IPS DF 19.7 (cell line): ENCODE measurements at places on chromosomes 3 and 15.

DNA sequence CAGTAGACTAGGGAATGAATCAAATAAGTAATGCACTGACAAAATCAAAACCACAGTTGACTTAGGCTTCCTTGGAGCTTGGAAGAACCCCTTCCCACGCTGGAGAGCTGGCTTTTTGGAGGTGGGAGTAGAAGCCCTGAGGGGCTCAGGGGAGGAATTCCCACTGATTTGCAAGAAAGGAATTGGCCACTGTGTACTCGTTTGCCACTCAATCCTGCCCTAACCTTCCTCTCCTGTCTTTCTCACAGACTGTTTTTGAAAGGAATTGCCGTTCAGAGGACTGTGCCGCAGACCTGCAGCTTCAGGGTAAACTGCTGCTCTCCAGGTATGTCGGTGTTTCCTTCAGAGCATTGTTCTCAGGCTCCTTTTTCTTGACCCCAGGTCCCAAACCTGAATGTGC is 208.2 kb upstream of the CTDSPL start:
- DNase-seq, result no peak

DNA sequence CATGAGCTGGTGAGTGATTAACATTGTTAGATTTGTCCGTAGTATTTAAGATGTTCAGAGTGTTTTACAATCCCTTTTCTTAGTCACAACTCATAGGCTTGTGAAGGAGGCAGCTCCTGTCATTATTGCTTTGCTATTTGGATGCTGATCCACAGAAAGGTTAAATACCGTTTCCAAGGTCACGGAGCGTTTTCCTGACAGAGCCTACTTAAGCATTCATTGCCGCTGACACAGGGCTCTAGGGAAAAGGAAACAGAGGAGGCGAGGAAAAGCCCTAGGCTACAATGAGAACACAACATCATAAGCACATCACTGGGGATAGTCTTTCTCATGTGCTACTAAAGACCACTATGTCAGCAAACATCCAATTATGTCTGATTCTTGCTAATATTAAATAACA is 38.5 kb upstream of the CPB1 start:
- DNase-seq, result no peak

GRCh38 chr3:13539671-13540070 is 9.3 kb upstream of the FBLN2 start:
- no peak for DNase-seq

GRCh38 chr3:5084224-5084623 is 37.9 kb upstream of the ARL8B start:
- DNase-seq, result no peak

DNA sequence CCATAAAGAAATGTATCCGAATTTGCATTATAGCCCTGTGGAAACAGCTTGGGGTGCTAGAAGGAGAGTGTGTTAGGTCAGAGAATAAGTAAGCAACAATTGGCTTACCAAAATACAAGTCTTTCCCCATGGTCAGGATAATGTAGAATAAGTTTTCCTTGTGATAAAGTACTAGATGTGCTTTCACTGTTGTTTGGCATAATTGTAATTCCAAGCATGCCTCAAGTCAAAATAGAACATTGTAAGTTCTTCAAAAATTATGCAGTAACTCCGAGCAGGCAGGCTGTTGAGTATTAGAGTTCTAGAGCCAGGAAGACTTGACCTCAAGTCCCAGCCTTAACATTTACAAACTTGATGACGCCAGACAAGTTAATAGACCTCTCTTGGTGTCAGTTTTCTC is 242.0 kb downstream of the TUSC7 start:
- DNase-seq, result no peak

DNA sequence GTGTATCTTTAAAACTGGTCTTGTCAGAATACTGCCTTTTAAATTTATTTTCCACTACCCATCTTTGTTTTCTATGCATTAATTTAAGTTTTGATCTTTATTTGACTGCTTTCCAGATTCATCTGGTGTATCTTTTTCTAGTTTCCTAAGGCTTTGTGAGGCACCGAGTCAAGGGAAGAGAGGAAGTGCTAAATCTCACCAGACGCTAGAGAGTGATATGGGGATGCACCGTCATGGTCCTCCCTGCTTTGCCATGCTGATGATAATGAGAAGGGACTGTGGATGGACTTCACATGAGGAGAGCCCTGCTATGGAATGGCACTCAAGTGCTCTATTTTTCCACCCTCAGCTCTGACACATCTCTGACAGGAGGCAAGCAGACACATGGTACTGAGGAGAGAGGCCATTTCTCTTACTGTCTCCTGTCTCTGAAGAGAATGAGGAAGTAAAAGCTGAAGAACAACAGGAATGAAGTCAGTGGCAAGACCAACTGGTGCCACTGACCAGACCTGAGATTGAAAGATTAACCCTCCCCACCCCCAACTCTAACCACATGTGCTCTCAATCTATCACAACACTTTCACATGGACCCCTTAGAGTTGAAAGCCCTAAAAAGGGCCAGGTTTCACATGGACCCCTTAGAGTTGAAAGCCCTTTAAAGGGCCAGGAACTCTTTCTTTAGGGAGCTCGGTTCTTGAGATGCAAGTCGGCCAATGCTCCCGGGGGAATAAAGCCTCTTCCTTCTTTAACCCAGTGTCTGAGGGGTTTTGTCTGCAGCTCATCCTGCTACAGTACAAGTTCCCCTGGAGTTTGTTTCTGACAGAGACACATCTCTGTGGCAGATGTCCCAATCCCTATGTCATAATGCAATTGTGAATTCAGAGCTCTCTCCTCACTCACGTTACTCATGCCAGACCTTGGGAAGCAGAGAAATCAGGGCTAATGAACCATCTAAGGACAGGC is at the start of gene IQCF2:
TSS of gene IQCF2 (plus strand) at position 913 of the 963 bp plus-strand sequence. CDS start 52 bp downstream, outside the sequence.
- no peak for DNase-seq

GRCh38 chr3:111748132-111748531 is 110.9 kb upstream of the PHLDB2 start:
- DNase-seq, result no peak

GRCh38 chr3:60809857-60810610 is 441.2 kb downstream of the FHIT start:
- DNase-seq, result no peak

DNA sequence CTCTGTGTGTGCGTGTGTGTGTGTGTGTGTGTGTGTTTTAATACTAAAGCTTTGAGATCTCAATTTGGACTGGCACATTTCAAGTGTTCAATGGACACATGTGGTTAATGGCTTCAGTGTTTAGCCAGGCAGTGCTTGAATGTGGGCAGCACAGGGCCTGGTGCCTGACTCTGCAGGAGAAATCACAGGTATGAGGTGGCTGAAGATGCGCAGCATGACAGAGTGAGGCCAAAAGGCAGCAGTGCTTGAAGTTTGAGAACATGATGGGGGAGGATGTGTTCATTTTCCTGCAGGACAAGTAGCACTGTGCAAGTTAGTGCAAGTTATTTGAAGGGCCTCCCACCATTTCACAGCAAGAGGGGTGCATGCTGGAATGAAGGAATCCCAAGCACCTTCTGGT is 620.5 kb upstream of the TBL1XR1 start:
- DNase-seq, result no peak

- no peak for DNase-seq
Measured at GRCh38 chr3:17023006-17023664, 138.4 kb downstream of the PLCL2 start.

DNA sequence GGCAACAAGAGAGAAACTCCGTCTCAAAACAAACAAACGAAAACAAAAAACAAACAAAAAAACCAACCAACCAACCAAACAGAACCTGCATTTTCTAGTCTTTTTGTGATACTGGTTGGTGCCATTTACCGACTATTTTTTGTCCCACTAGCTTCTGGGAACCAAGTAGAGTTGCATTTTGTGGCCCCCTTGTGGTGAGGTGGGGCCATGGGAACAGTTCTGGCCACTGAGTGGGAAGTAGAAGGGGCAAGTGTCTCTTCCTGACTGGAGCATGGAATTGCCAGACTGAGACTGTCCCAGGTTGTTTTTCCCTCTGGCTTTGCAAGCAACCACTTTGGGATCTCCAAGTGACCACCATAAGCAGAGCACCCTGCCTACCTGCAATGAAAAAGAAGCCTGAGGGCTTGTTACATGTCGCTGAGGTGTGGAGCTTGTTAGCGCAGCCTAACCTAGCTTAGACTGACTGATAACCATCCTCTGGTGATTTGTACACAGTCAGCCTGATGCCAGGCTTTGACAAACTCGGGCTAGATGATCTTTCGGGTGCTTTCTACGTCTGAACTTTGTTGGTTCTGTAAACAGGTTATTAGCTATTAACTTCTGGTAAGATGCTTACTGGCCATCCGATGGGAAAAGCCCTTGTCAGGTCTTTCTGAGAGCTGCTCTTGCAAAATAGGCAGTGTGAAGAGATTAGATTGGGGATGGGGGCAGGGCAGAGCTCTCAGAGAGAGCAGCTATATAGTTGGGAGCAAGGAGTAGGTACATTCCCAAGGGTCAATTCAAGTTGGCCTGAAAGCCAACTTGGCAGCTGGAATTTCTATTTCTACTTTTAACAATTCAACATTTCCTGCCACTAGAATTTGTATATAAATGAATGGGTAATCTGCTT is 172.2 kb downstream of the SSR3 start:
- DNase-seq, result no peak

DNA sequence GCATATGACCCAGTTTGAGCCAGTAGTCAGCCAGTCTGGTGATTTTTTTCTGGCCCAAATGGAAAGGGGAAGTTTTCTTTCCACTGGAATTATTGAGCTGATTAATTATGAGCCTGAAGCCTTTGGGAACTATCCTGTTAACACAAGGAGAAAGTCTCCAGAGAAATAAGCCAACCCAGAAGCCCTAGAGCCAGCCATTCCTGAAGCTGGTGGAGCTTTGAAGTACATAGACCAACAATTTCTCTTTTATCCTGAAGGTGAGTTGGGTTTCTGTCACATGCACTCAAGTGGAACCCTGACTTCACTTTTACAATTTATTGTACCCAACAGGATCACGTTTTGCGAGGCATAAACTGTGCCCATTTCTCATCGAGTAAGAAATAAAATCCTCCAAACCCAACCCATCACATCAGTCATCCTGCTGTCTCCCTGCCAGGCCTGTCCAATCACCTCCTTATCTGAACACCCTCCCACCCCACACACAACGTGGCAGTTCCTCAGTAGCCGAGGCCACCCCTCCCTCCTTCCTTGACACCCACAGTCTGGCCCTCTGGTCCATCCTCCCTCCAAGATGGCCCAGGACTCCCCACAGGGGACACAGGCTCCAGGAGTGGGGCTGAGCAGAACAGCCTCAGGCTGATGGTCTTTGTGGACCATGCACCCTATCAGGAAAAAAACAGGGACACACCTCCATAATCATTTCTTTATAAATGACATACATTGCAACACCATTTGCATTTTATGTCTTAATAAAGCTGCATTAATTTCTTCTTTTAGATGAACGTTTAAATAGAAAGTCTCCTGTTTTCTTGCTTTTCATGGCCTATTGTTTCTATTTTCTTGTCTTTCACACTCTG is 55.7 kb upstream of the GATA2 start:
- no peak for DNase-seq

DNA sequence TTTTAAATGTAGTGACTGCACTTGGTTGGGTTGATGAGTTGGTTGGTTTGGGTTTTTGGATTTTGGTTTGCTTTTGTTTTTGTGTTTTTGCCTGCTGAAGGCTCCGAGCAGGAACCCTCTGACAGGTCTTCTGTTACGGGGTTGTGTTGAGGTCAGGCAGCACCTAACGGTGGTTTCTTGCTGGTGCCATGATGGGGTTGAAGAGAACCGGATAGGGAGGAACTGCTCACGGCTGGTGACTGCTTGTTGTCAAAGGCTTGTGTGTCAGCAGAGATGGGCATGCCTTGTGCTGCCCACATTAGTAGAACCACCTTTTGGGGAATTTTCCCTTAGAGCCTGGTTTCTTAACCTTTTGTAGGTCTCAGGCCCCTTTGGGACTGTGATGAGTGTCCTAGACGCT is 42.0 kb downstream of the SLC6A6 start:
- no peak for DNase-seq

- DNase-seq, result no peak
Measured at GRCh38 chr15:70555713-70556112, 207.6 kb downstream of the UACA start.

DNA sequence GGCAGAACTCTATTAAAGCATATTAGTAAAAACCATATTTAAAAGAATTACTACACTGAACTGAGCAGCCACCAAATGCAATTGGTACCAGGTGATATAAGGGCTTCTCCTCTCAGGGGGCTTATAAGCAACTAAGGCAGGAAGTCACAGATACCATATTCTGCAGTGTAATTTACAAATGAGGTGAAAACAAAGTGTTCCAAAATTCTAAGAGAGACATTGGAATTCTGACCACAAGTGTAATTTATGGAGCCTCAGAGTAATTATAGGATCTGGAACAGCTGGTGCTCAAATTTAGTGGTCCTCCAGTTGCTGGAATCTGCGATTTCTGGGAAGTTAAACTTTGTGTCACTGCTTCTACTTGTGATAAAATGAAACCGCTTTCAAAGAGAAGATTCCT is 3.1 kb upstream of the NR1I2 start:
- no peak for DNase-seq

DNA sequence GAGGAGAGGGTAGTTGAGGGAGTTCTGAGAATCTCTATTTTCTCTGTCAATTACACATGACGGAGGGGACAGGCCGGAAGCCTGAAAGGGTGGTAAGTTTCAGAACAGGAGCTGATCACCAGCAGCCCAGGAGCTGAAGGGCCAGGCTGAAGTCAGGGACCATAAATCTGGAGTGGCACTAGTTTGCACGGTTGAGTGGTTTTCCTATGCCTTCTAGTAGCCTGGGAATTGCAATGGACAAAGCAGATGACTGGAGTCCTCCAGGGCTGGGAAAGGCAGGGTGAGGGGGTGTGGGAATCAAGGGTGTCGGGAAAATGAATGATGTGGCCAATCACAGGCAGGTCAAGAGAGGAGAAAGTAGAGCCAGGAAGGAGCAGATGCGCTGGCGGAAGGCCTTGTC is 72.5 kb downstream of the MAGEF1 start:
- no peak for DNase-seq

- DNase-seq, result no peak
Measured at GRCh38 chr15:74306781-74307217, 60.6 kb downstream of the CYP11A1 start.

DNA sequence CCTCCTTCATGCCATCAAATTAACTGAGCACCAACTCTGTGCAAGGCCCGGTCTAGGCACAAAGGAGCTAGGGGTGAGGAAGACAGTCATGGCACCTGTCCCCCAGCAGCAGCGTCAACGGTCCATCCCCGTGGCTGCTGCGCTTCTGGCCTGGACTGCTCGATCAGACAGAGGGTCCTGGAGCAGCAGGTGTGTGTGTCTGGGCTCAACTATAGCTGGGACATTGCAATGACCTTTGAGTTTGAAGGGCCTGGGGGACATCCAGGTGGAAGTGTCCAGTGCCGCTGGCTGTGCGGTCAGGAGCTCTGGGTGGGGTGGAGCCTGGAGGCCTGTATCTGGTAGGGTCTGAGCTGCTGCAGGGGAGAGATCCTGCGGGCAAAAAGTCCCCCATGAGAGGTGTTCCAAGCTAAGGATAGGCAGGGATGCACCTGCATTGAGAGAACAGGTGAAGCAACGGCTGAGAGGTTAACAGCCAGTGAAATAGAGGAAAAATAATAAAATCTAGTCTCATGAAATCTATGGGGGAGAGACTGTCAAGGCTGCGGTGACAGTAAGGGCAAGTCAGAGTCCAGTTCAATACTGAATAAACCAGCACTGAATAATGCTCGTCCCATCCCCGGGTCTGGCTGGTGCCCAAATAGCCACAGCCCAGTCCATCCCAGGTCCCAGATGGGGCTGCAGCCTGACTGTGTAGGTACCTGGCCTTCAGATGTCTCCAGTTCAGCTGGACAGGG is 25.4 kb upstream of the SLC41A3 start:
- no peak for DNase-seq

- DNase-seq, result no peak
Measured at GRCh38 chr15:71649894-71650293, 160.5 kb upstream of the NR2E3 start.

- no peak for DNase-seq
Measured at GRCh38 chr15:76546805-76547204, 210.2 kb downstream of the ISL2 start.
